ENCODE measurements at places on chromosomes 1 and 21.

DNA sequence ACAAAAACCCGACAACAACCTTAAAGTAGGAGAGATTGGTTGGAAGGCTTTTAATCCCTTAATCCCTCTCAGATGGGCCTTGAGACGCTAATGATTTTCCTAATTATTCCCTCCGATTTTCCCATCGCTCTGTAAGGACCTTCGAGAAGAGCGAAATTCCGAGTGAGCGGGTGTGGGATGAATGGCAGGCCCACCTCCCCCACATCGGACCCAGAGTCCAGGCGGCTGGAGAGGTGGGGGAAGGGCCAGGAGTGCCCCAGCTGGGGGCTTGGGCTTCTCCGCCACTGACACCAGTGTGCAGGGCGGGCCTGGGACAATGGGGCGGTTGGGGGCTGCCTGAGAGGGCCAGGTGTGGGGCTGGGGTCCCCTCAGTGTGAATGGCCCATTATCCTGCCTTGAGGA lies 23.4 kb downstream of the RHBG start:
- no peak for DNase-seq

DNA sequence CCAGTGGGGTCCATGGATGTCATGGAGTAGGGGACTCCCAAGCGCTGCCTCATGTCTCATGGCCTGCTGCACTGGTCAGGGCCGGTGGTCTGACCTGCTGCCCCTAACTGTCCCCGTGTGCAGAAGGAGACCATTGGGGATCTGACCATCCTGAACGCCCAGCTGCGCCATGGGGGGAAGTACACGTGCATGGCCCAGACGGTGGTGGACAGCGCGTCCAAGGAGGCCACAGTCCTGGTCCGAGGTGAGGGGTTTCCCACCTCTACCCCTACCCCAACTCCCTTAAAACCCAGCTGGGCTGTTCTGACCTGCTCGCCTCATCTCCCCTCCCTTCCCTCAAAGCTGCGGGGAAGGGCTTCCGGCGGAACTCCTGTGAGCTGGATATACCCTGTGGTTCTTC lies 18.6 kb downstream of the TMEM81 start:
- DNase-seq = no peak

- peak; percentile 69 for DNase-seq
These were observed 4.6 kb downstream of the TMEM63A start for GRCh38 chr1:225877580-225877979.

DNA sequence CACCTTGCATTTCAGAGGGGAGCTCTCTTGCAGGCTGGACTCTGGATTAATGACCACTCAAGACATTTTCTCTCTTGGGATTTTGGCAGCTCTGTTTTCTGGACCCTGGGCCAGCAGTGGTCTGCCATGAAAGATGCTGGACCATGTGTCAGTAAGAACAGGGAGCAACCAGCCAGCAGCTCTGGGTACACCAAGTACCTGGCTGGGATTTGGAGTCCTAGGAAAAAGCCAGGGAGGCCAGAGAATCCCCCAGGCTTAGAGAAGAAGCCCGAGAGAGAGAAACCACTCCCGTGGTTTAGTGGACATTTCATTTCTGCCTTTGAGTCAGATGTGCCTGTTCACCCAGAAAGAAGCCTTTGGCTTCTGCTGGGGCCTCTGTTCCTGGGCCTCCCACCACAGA lies 2.5 kb downstream of the NFASC start:
- no peak for DNase-seq

DNA sequence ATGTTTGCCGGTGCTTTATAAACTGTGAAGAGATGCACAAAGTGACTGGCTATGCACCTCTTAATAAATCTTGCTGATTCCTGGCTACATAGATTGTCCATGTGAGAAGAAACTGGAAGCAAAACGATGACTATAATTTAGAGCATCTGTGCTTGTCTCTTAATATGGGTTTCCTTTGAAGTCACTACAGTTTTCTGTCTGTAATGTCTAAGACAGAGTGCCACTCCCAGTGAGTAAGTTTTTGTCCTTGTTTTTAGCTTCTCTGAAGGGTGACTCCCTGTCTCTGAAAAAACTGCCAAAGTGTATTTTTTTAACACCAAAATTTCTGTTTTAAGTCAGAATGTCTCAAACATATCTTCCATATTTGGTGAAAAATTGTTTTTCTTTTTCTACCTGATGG lies 175.1 kb downstream of the FASLG start:
- DNase-seq = peak; percentile 25
